ENCODE measurements at places on chromosomes 3 and 15.

DNA sequence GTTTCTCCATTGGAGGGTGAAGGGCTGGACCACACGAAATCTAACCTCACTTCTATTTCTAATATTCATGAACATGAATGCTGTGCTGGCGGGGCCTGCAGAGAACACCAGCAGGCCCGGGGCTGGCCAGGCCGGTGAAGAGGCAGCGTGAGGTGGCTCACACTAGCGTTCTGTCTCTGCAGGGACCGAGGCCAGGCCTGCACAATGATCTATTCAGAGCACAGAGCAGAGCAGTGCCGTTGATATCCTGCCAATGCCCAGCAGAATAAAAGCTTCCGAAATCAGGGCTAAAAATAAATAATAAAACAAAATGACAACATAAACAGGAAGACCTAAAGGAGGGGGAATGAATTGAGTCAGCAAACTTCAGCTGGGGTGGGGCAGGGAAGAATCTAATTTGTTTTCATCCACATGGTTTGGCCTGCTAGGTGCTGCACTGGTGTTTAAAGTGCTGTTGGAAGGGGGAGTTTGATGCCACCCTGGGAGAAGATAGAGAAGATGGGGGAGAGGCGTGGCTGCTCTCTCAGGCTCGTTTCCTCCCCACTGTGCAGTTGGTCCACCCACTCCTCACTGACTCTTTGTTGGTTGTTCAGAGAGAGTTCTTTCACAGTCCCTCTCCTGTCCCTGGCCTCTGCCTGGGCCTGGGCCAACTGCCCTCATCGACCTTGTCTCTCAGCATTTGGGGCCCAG lies 837.1 kb downstream of the AGBL1 start:
- DNase-seq = no peak

DNA sequence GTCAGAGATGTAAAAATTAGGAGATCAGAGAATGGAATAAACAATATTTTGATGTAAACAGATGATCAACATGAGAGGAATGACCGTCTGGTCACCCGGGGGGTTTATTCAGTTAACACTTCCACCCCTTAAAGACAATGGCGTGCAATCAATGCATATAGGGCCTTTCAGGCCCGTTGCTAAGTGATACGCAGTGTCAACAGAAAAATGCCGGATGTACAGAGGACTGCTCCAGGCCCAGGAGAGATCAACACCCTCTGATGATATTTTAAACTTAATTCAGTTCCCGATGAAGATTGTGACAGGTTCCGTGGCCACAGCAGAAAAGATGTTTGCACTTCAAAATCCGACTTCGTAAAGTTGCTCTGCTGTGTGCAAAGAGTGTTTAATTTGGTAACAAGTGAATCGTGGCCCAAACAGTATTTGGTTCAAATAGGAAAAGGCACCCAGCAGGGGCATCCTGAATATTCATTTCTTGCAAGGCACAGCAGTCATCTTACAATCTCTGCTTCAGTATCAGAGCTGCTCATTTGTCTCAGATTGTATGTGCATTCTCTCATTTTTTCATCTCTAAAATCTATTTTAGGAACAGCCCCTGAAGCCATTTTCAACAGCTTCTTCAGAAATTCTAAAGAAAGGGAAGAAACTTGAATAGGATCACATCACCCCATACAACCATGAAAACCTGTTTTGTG lies 72.6 kb downstream of the FOXB1 start:
- DNase-seq = no peak

DNA sequence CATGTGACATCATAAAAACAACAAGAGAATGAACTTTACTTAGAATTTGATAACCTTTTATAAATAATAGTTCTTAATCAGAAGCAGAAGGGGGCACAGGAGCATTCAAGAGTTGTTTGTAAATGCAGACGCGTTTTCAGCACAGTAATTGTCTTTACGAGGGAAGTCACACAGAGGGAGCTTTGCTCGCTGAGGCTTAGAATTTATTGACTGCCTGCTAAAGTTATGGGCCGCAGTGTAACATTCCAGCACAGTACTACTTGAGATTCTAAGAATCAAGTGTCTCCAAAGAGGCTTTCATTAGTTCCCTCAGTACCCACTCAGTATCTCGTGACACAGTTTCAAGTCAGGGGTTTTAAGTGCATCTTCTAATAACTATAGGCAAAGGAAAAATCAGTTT lies 288.7 kb downstream of the NR2F2 start:
- DNase-seq = no peak

DNA sequence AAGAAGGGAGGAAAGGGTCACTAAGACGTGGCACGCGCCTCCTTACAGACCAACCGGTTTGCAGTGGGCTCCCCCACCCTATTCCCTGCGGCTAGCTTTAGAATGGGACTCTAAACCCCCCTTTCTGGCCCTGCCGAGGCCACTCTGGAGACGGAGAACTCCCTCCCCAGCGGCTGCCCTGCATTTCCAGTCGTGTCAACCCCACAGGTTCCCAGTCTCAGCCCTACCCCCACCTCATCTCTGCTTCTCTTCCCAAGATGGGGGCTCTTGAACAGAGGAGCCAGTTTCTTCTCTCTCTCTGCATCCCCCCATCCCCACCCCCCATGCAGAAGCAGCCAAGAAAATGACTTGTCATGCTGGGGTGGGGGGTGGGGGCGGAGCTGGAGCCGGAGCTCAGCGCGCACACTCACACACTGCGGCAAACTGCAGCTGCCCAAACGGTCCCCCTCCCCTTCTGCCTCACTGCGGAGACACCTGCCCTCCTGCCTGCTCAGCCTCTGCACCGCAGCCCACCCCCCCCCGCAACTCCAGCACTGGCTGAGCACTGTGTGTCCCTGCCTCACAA lies 871 bp downstream of the MAP1A start:
- DNase-seq = peak; percentile 79

GRCh38 chr15:45855907-45856579 lies 221.2 kb downstream of the SQOR start:
- no peak for DNase-seq

- DNase-seq = peak; percentile 97
Observed at GRCh38 chr3:42025370-42026138, 63.7 kb upstream of the ULK4 start.
